ENCODE measurements at places on chromosomes 5 and 9.

GRCh38 chr5:115542651-115543364 lies 1.8 kb downstream of the FEM1C start:
- DNase-seq = no peak

DNA sequence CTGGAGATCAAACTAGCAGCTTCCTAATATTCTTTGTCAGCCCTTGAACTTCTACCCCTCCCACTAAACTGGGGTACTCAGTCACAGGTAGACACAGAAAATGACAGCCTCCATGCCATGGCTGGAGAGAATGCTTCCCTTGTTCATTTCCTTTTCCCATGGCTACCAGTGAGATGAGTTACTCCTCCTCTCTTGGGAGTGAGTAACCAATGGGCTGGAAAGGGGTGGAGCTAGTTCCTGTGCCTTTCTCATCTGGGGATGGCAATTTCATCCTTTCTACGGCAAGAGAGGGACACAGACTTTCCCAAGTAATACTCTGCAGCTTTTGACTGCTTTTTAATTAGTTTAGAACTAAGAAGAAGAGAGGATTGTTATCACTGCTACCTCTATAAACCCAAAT lies 1045.6 kb upstream of the WWC1 start:
- no peak for DNase-seq

DNA sequence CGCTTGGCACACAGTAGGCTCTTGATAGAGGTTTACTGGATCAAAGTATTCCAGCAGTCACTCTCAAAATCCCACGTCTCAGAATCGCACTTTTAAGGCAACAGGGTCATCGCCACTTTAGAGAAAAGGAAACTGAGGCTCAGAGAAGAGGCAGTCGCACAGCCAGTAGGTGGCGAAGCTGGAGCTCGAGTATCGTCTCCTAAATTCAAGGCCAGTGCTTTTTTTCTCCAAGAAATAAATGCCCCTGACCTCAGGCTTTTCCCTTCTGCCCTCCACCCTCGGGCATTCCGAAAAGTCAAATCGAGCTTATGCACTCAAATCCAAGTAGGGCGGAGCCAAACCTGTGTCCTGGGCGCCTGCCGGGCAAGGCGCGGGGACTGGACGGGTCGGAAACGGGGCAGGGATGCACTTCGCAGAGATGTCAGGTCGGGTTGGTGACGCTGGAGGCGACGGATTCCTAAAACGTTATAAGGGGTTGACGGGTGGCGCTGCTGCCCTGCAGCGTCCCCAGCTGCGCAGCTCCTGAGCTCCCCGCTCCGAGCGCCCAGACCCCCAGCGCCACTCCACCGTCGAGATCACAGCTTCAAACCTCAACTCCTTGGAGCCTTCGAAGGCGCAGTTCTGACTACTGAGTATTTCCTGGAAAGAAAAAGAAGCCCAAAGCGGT lies 4.7 kb upstream of the FOXB2 start:
- DNase-seq = no peak

GRCh38 chr5:116382032-116382873 lies 192.4 kb downstream of the SEMA6A start:
- no peak for DNase-seq

- no peak for DNase-seq
These were observed 764.1 kb upstream of the ARRDC3 start for GRCh38 chr5:92147266-92147665.

DNA sequence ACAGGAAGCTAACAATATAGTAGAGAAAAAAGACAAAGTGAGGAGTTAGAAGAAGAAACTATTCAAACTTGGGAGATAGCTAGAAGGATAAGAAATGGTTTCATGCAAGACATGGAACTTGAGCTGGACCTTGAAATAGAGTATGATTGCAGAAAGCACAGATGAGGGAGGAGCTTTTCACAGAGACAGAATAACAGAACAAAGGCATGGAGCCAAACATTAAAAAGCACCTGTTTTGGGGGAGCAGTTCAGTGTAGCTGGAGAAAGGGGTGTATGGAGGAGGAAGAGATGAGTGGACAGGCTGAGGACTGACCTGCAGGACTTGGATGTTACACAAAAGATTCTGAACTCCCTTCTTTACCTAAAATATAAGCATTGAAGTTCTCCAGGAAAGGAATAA lies 25.2 kb downstream of the DTWD2 start:
- no peak for DNase-seq

DNA sequence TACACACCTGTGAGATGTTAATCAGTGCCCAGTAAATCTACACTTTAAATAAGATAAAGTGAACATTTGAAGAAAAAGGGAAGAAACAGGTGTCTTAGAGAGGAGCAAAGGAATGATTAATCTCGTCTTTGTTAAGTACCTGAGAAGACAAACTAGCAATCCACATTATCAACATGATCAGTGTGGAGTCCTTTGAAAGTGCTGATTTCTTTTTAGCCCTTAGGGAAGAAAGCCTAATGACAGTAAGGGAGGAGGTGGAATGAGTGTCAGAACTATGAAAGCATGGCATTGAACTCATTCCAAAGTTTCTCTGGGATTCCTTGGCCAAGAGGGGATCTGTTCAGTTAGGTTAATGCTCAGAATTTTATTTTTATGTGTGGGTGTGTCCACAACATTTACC lies 1109.0 kb upstream of the ACO1 start:
- DNase-seq = no peak

- no peak for DNase-seq
These were observed 137.5 kb downstream of the CPLANE1 start for GRCh38 chr5:37111426-37112382.

- no peak for DNase-seq
These were observed 53.2 kb upstream of the C9orf72 start for GRCh38 chr9:27626244-27627187.

DNA sequence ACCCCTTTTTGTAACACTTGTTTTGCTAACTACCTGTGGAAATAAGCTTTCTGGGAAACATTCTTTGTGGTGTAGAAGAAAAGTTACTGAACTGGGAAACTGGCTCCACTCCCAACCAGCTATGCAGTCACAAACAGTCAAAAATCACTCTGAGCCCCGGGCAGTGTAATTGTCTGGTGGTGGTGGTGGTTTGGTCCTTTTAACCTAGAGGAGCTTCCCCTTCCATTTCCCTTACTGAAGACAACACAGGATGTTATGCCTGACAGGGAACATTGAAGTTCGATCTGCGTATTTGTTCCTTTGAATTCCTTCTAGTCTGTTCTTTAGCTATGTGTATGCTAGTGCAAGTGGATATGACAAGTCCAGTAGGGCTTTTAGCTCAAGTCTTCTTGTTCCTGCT lies 56.8 kb upstream of the TBCA start:
- DNase-seq = no peak

- DNase-seq = peak; percentile 35
These were observed 238.8 kb downstream of the ARHGAP26 start for GRCh38 chr5:143008809-143009521.

DNA sequence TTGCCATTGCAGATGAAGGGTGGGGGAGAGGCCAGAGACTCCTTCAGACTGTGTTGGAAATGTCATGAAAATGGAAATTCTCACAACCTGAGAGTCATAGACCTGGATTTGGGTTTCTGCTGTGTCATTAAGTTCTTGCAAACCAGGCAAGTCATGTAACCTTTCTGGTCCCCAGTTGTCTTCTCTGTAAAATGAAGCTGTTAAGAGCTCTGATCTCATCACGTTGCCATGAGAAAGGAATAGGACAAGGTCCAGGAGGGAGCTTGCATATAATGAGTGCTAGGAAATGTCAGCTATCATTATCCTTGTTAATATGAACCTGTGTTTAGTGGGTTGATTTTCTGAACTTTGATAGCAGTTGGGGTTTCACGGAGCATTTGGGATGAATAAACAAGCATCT lies 59.1 kb downstream of the FGF1 start:
- DNase-seq = no peak

DNA sequence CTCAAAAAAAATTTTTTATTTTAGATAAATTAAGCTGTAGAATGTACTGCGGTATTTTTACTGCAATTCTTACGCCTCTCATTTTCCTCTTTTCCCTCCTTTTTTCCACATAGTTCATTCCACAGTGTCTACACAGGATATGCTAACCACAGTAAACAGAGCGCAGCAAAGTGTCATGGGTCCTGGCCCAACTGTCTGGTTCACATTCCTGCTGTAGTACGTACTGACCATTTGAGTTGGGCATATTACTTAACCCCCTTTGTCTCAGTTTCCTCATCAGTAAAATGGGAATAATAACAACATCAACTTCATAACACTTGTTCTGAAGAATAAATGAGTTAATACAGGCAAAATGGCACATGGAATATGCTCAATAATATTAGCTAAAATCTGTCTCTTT lies 41.6 kb downstream of the SLC44A1 start:
- DNase-seq = no peak

GRCh38 chr9:125988479-125989050 lies 241.4 kb downstream of the PBX3 start:
- DNase-seq = no peak

DNA sequence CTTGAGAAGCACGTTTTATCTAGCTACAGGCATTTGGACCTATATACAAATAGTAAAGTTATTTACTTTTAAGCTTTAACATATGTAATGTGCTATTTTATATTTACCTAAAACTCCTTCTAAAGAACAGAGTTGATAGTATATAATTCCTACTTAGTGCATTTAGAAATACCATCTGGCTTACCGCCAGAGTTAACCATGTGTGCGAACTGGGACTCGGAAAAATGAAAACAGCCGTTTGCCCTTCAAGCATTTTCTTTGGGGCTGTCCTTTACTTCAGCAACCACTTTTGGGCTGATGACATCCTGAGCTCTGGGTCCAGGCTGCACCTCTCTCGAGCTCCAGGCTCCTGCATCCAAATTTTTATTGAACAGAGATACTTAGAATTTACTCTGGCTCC lies 21.9 kb upstream of the DHFR start:
- no peak for DNase-seq

DNA sequence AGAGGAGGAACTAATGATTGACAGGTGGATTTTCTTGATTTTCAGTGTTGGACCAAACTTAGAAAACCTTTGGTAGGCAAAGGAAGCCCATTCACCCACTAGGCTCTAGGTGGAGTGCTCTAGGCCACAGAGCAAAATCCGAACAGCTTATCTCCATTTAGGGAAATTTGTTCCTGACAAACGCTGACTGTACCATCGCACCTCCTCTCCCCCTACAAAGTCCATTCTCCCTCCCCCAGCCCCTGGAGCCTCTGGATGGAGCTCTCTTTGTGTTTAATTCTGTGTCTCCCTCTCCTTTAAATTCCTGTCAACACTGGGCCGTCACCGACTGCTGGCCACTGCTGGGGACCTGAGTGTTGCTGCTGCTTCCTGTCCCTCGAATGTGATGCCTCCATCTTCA lies 350.1 kb upstream of the IRX2 start:
- no peak for DNase-seq

DNA sequence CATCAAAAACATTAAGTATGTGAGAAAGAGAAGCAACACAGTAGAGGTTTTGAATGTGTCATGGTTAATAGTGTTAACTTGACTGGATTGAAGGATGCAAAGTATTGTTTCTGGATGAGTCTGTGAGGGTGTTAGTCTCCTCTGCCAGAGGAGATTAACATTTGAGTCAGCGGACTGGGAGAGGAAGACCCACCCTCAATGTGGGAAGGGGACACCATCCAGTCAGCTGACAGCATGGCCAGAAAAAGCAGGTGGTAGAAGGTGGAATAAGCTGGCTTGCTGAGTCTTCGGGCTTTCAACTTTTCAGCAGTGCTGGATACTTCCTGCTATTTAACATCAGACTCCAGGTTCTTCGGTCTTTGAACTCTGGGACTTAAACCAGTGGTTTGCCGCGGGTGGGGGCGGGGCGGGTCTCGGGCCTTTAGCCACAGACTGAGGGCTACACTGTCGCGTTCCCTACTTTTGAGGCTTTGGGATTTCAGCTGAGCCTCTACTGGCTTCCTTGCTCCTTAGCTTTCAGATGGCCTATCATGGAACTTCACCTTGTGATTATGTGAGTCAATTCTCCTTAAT lies 309.9 kb upstream of the ST8SIA4 start:
- DNase-seq = no peak

GRCh38 chr5:74490814-74491213 lies 149.7 kb downstream of the ENC1 start:
- no peak for DNase-seq

DNA sequence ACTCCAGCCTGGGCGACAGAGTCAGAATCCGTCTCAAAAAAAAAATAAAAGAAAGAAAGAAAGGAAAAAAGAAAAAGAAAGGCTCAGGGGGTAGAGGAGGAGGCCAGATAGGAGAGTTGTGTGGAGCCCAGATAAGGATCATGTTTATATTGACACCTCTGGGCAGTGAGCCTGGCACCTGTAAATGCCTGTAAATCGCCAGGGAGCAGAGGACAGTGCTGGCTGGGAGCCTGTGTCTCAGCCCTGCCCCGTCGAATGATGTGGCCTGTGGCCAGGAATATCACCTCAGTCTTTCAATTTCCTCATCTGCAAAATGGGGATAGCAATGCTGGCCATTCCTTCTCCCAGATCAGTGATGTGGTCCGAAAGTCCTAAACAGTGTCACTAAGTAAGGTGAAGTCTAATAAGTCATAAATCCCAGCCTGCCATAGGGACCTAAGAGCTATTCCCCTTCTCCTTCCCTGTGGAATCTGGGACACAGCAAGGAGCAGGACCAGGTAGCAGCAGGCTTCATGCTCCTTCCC lies 10.3 kb upstream of the ABO start:
- no peak for DNase-seq

- DNase-seq = no peak
These were observed 244.5 kb downstream of the NR2F1-AS1 start for GRCh38 chr5:93336330-93337110.

- peak; percentile 84 for DNase-seq
These were observed 41.7 kb downstream of the PALM2AKAP2 start for GRCh38 chr9:109821711-109822110.

DNA sequence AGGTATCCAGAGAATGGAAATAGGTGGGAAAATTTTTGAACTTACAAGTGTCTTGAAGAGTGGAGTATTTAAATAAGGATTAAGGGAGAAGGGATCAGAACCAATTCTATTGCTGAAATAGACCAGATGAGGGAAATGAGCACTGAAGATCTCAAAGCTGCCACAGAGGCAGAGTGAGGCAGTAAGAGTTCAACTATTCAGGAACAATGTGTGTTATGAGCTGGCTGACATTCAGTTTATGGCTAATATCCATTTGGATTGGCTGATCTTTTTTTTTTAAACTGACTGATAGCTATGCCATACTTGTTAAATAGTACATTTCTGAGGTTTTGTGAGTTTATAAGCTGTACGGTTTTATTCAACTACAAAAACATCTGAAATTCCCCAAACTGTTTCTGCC lies 95.3 kb upstream of the GNA14 start:
- peak; percentile 74 for DNase-seq

DNA sequence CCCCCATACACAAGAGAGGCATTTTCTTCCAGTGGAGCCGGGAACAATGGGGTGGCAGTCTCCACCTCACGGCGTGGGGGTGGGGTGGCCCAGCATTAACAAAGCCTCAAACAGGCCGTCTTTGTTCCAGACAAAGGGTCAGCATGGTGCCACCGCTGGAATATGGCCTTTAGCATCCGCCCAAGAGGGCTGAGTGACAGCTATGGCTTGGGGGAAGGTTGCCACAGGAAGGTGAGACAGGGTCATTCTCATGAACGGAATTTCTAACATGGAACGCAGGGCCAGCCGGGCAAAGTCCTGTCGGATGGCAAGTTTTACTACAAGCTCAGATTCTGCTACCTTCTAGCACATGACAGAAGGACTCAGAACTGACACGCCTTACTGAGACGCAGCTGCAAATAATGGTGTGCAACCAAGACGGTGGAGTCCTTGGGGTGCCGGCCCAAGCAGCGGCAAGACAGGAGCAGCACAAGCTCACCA lies 64.0 kb downstream of the OTULIN start:
- DNase-seq = no peak

Data from fibroblast of skin of scalp (primary cell).